ENCODE measurements at places on chromosomes 1 and 21.

DNA sequence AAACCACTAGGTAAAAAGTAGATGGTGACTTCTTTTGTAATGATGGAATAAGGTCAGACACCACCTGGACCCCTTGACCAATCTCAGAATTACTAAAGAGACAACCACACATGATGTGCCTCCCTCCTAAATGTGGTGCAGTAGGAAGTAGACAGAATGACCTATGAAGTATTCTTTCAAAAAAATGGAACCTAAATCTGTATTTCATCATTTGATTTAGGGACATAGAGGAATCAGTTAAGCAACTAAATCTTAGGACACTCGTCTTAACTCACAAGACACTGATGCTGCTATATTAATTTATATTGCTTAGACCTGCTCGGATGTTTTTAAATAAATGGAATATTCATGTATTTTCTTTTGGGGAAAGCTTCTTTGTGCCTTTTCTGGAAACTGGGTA, 80.9 kb upstream of the IRF2BP2 start:
- no peak for DNase-seq

DNA sequence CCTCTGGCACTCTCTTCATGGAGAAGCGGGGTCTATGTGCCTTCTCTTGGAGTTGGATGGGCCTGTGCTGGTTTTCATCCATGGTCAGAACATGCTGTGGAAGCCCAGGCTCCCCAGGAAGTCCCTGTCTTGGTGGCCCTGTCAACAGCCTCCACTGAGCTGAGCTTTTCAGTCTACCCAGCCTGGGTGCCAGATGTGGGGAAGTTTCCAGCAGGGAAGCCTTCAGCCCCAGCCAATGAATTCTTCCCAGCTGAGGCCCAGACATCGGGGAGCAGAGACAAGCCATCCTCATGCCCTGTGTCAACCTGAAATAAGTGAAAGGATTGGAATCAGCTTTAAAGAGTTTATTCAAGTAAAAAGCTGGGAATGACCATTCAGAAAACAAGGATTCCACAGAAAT, 75.1 kb upstream of the PGBD5 start:
- DNase-seq, result no peak

DNA sequence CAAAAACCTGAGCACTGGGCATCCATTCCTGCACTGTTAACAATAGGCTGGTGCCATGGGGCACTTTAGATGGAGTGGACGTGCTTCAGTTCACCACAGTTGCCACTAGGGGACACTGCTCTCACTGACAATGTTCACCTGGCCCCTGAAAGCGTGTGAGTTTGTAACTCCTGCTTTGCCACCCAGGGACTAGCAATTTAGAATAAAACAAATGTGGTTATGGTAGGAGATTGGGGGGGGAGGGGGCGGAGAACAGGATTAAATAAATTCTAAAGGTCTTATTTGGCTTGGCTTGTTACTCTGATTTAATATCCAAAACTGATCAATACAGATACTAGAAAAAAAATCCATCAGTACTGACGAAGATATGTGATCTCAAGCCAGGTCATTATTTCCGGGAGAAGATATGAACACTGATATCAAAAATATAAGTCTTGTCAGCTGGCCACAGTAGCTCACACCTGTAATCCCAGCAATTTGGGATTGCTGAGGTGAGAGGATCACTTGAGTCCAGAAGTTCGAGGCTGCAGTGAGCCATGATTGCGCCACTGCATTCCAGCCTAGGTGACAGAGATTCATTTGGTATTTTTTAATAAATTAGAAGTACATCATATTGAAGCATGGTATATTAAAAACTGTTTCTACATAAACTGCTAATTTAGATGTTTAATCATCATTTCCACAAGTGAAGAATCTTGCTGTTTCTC, 23.2 kb downstream of the INTS7 start:
- peak; percentile 32 for DNase-seq

- DNase-seq, result no peak
Observed at GRCh38 chr1:221845650-221846371, 103.9 kb upstream of the DUSP10 start.

- DNase-seq, result no peak
Observed at GRCh38 chr1:234980645-234981396, 147.8 kb downstream of the TOMM20 start.

- no peak for DNase-seq
Observed at GRCh38 chr21:35048183-35048601, 910 bp downstream of the RUNX1 start.

GRCh38 chr1:19725606-19726005, 60.9 kb downstream of the HTR6 start:
- DNase-seq, result no peak
